ENCODE measurements at places on chromosomes 5 and 9.
A peak's percentile ranks its signal among the peaks of the same experiment; 100 is the strongest.

- DNase-seq, result no peak
Measured at GRCh38 chr5:170536525-170536924, 32.7 kb downstream of the KCNIP1 start.

GRCh38 chr9:93205896-93206575, 22.1 kb downstream of the WNK2 start:
- no peak for DNase-seq

DNA sequence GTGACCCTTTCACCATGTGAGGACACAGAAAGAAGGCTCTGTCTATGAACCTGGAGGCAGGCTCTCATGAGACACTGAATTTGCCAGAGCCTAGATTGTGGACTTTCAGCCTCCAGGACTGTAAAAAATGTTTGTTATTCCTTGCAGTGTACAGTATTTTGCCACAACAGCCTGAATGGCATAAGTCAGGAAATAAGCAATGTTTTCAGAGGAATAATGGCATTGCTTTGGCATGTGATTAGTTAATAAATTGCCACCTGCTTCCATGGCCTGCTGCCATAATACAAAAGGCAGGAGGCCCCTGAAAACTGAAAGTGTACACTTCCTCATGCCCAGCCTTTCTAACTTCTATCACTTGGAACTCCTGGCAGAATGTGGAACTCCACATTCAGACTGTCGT, 408.1 kb downstream of the GADD45G start:
- no peak for DNase-seq

- no peak for DNase-seq
Measured at GRCh38 chr5:57448751-57449150, 33.9 kb downstream of the ACTBL2 start.

DNA sequence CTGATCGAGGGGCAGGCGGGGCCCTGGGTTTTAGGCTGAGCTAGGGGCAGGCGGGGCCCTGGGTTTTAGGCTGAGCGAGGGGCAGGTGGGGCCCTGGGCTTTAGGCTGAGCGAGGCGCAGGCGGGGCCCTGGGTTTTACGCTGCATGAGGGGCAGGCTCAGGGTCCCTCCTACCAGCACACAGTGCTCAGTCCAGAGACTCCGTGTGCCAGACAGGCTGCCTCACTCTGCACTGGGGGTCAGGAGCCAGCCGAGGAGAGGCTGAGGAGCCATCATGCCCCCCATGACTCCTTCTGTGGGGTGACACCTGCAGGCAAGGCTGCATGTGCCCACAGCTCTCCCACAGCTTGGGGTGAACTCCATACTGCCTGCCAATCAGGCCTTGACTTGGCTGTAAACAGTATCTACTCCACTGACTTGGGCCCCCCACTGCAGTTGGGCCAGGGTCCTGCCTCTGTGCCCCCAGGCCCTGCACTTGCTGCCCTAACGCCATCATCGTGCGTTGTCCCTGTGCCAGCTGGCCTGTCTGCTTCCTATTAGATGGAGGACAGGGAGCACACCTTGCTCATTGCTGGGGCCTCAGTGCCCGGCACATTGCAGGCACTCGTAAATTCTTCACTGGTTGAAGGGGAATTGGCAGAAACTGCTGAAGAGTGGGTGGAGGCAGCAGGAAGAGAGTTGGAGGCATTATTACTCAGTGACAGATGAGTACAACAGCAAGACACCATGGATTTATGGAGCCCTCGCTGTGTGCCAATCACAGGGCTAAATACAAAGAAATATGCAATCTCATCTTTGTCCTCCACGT, 78.6 kb downstream of the AMBP start:
- peak; percentile 36 for DNase-seq

- DNase-seq, result no peak
Measured at GRCh38 chr9:6777213-6777902, 19.6 kb downstream of the KDM4C start.

- DNase-seq, result no peak
Measured at GRCh38 chr9:34437006-34437925, 21.1 kb downstream of the FAM219A start.

DNA sequence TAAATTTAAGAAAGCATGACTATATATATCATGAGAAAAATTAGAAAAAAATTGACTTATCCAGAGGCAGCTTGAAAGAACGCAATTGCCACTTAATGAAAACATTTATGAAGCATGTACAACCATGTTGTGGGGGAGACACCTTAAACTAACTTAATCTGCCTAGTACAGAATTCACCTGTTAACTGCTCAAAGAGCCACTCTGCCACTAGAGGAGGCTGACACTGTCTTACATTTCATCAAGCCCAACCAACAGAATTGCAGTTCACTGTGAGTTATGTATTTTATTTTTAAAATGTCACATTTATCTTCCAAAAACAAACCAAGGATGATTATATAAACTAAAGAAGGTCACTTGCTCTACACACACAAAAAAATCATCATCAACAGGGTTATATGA, 252.9 kb downstream of the MLLT3 start:
- DNase-seq, result no peak

DNA sequence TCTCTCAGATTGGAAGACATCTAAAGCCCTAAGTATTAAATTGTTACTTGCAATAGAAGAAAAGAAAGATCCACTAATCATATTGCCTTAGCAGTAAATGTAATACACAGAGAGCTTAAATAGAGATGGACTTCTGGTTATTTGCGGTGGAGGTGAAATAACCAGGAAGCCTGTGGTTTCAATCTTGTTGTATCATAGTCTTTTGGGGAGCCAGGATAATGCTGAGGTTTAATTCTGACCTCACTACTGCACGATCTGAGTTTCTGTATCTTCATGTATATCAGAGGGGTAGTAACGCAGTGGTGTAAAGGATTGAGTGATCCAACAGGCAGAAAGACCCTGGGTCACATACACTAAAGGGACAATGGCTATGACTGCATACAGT, 71.7 kb downstream of the ANKRD55 start:
- DNase-seq, result no peak

DNA sequence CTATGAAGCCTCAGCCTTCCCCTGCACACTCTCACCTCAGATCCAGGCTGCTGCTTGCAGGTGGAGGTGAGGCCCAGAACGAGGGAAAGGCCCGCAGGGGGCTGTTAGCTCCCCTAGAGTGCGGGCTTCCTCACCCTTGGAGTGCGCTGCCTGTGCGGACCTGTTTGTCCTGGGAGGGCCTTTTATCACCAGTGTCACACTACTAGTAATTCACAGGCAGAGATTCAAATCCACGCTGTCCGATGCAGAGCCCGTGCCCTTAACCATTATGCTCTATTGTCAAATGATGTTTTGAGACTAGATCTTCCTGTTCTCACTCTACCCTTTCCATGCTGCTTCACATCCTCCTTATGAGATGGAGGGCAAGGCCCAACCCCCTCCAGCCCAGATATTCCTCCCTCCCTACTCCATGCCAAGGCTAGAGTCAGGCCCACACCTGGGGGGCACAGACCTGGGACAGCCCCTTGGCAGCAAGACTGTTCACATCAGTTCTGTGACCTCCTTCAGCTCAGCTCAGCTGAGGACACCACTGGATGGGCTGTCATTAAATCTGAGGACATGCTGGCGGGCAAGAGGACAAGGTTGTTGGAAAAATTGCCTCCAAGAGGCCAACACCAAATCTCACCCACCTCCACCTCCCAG, 112.8 kb upstream of the SPOCK1 start:
- no peak for DNase-seq

DNA sequence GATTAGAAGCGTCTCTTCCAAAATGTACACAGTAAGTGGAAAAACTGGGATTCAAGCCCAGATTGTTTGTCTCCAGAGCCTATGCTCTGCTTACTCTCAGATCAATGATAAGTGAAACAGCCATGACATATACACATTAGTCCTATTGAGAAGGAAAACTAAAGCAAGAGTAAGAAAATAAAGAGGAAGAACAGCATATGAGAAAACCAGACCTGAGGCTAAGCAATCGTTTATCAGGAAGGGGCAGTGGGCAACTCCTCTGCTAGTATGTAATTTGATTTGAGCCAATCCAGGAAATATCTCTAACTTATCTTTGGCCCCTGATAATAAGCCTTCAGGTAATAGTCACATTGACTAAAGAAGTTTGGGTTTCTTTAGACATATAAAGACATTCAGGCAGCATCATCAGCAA, 789.9 kb upstream of the C9orf72 start:
- no peak for DNase-seq

GRCh38 chr5:158854260-158854783, 245.4 kb downstream of the EBF1 start:
- no peak for DNase-seq

DNA sequence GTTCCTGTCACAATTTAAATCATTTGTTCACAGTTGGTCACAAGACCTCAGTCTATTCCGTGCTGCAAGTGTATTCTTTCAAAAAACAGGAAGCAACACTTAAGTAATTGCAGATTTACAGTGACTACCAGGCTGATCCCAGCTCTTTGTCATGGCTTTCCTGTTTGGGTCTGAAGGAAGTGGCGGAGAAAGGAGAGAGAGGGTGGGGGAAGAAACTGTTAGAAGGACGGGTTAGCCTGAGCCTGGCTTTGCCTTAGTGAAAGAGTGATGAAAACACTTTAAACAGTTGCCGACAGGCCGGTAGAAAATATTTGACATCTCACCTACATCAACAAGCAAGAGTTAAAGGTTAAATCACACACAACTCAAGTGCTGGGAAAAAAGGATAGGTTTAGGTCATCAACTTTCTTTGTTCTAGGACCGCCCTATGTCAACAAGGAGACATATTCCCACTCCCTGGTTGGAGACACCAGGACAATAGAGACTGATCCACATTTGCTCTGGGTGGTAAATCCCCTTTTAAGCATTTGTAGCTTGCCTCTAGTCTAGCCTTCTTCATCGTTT, 102.2 kb upstream of the DAB2 start:
- DNase-seq, result no peak

DNA sequence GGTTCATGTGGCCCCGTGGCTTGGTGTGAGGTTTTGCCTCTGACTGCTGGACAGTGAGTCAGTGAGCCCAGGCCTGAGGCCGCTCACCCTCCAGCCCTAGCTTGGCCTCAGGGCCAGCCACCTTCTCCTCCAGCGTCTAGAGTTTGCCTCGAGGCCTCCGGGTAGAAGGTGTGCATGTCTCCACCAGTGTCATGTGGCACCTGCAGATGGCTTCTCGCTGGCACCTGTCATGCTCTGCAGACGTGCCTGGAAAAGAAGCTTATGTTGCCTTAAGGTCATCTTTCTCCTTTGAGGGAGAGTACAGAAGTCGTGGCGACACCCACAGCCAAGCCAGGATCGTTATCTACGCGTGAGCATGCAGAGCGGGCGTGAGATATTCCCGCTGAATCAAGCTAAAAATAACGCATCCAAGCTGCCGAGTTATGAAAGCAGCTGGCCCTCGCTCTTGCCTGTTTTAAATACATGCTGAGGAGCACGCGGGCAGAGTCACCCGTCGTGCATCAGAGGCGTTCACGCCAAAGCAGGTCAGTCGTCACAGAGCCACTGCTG, 79.7 kb upstream of the FCN2 start:
- DNase-seq, result no peak

DNA sequence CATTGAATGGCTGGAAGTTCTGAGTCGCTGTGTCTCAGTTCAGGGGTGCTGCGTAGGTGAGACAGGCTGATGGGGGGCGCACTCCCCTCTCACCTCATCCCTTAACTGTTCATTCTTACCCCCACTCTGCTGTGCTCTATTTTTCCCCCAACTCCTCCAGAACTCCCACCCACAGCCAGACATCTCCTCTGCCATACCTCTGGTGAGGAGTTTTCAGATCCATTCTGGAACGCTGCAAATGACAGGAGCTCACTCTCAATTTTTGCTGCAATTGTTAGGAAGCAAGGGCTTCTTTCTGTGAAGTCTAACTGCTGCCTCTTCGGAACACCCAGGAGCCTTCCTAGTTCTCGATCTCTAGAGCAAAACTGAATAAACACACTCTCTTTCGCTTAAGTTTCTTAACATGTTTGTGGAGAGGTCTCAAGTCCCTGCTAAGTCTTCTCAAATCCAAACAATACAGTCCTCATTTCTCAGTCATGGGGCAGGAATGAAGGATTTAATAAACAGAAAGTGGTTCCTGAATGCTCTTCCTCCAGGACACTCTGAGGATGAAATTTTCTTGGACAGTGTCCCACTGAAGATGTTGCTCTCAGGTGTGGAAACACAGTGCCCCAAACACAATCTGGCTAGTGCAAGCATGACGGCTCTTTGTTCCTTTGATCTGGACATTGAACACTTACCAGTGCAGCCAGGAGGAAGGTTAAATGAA, 387.7 kb downstream of the KDM4C start:
- no peak for DNase-seq

DNA sequence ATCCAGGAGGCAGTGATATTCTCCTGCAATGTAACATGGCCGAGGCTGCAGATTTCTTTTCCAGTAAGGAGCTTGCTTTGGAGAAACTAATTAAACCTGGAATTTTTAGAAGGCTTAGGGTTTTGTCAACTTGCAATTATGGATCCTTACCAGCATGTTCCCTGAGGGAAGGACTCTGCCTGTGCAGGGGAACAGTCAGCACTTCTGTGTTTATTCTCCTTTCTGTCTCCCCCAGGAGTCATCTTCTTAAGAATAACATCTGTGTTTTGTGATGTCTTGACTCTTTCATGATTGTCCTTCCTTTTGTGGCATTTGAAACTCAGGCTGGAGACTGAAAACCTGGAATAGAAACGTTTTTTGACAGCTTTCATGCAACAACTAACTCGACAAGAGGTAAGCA, 80.5 kb upstream of the TNFSF8 start:
- no peak for DNase-seq

GRCh38 chr9:108443741-108444140, 412.0 kb downstream of the ACTL7B start:
- DNase-seq, result no peak

DNA sequence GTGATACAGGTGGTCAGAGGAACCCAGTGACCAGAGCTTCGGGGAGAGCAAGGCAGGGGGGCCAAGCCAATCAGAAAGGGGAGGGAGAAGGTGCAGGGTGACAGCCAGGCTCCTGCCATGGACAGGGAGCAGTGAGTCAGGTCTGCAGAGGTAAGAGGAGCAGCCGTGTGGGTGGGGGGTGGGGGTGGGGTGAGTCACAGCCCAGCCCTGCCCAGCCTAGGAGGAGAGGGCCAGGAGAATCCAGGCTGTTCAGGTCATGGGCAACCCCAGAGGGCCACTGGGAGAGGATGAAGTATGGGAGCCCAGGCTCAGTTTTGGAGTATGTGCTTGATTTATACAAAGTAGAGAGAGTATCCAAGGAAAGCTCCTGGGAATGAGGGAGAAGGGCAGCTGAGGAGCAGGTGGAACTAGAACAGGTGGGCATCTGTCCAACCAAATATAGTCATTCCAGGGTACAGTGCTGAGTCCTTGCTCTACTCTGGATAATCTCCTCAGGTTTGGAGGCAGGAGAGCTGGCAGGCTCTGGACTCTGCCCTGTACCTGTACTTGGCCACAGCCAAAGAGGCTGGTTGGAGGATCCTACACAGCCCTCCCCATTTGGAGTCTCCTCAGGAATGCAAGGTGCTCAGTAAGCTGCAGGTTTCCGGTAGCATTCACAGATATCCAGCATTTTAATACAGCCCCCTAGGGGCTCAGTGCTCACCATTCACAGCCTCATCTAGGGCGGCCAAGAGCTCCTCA, 1.6 kb downstream of the HBEGF start:
- no peak for DNase-seq

DNA sequence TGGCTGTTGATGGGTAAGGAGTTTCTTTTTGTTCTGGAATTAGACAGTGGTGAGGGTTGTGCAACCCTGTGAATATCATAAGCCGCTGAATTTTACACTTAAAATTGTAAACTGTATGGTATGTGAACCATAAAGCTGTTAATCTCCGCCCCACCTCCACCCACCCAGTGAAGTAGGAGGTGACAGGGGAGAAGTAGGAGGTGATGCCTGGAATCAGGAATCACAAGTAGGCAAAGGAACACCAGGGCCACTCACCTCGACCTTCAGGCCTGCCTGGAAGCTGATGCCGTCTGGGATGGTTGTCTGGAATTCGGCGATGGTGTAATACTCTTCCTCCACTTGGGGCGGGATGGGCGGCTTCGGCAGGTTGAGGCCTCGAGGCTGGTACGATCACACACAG, 62.3 kb upstream of the UBTD2 start:
- no peak for DNase-seq
